ENCODE measurements at places on chromosomes 7 and 10.

GRCh38 chr10:717458-717857 lies 28.0 kb upstream of the DIP2C start:
- DNase-seq: no peak

DNA sequence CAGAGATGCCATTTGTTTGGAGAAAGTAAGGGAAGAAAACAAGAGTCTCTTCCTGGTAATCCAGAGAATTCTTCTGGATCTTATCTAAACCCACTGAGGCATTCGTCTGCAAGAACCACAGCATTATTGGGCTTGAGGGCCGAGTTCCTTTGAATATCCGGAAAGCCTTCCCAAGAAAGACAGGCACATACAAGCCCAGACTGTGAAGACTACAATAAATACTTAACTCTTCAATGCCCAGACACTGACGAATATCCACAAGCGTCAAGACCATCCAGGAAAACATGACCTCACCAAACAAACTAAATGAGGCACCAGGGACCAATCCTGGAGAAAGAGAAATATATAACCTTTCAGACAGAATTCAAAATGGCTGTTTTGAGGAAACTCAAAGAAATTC lies 99.0 kb downstream of the RNF32 start:
- no peak for DNase-seq

DNA sequence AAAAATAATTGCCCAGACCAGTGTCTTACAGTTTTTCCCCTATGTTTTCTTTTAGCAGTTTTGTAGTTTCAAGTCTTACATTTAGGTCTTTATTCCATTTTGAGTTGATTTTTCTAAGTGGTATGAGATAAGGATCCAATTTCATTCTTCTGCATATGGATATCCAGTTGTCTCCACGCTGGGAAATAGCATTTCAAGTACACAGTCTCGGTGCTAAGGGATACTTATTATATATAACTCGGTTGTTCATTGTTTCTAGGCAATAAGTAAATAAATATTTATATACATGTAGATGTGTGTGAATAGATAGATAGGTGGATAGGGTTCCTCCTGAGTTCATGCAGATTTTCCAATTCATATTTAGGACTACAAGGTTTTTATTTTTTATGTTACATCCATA lies 16.0 kb downstream of the TAF3 start:
- no peak for DNase-seq

DNA sequence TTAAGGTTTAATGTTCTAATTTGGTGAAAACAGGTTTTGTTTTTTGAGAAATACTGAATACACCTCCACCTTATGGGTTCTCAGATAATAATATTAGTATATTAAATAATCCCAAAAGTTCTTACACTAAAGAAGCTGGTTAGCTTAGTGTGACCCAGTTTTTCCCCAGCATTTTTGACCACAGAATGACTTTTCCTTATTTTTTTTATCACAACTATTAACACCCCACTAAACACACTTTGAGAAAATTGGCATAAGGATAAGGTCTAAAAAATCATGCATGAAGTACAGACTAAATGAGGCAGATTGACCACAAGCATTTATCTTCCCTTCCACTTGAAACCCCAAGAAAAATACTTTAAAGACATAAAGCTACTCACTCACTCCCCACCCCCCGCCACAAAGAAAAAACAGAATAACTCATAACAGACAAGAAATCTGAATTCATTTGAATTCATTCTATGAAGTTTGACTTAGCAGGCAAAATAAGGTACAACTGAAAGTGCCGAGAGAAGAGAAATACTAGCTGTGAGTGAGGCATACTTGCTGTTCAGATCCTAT lies 49.7 kb upstream of the WNT16 start:
- no peak for DNase-seq

DNA sequence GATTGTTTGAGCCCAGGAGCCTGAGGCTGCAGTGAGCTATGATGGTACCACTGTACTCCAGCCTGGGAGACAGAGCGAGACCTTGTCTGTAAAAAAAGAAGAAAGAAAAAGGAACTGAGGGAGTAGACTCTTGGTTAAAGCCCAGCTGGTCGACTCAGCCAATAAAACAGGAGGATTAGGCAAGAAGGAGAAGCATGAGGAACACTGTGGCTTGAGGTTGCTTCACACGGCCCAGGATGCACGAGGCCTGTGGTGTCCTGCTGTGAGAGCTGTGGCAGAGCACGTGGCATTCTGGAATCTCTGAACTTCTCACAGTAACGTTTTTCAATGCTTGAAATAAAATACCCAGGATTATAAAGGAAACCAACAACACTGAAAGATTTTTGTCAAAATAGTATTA lies 93.3 kb downstream of the CUL2 start:
- no peak for DNase-seq

- DNase-seq: peak; percentile 23
Measured at GRCh38 chr7:130426564-130426963, 14.3 kb downstream of the CEP41 start.

DNA sequence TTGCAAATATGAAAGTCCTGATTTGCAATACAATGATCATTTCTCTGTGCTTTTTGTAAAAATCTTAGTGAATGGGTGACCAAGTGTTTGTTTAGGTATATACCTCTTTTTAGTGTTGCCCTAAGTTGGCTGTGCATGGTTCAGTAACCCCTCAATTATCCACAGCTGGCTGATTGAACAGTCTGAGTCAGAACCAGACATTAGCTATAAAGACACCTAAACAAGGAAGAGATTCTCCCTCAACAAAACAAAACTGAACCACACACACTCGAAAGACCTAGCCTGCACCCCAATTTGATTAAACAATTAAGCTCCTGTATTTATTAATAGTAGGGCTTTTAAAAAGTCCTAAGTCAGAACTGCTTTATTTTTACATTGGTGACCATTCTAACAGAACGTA lies 2.8 kb downstream of the RSBN1L start:
- DNase-seq: no peak

DNA sequence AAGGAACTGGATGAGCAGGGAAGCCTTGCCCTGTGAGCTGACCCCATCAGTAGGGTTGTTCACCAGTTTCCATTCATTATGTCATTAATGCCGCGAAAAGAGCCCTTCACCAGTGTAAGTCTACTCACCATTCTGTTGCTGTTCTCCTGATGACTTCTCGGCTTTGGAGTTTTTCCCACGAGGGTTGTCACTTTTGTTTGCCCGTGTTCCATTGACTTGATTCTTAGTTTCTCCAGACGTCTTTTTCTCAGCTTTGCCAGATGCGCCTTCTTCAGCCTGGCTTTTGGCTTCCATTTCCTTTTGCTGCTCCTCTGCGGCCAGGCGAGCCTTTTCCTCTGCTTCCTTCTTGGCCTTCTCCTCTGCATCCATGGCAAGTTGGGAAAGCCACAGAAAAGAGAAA lies 128.8 kb downstream of the PPP1R17 start:
- DNase-seq: no peak

DNA sequence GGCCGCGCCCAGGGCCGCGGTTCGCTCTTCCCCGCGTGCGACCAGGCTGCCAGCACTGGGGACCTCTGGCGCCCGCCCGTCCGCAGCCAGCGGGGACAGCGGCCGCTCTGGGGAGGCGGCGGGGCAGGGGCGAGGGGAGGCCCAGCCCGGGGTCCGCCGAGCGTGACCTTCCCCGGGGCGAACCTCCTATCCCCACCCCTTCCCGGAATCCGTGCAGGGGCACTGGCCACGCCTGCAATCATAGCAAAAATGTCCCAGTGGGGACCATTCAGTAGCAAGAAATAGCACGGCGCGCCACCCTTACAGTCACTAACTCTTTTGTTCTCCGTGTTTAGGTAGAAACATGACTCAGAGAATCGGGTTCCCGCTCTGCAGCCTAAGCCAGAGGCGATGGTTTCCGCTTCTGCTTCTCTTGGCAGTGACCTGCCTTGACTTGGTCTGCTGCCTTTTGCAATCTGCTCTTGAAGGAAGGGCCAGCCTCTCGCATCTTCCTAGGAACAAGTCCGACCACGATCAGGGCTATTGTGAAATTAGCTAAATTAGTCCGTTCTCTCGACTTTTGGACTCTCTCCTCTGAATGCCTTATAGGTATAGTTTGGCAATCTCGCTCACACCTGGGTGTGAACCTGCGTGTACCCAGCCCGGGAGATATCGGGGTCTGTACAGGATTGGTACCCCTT lies 79.3 kb upstream of the ACBD5 start:
- peak; percentile 3 for DNase-seq

DNA sequence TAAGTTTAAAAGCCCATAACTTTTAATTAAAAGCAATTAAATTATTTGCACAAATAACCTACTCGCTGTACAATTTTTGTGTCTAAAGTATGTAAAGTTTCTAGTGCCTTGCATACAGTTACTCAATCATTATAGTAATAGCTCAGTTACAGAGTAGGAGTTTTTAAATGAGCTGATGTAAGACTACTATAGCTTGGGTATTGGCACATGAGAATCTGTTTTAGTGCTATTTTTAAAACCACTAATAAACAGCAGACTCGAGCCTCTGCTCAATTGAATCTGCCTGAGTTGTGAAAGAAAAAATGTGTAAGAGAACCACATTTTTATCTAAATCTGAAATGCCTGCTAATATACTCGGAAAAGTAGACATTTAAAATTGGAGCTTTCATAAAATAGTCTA lies 31.1 kb downstream of the CTNNA3 start:
- no peak for DNase-seq
